Endodermal cell (in vitro differentiated cells): ENCODE measurements at places on chromosomes 3 and 15. TPM values are rescaled to one million over a fixed set of nuclear protein-coding genes. Genes with fewer than 3 reads are reported as not detected.

GRCh38 chr3:172698631-172699030 lies 12.2 kb downstream of the NCEH1 start:
- no peak for DNase-seq

- DNase-seq: no peak
Measured at GRCh38 chr15:92902737-92903593, 2.8 kb downstream of the CHD2 start.

Gene SEMA6D
- 23.6 to 37.0 TPM (median 27.9 TPM) in 3 replicates for total RNA-seq

GRCh38 chr3:120568202-120568531 lies 28.0 kb upstream of the NDUFB4 start:
- peak; percentile 66 for DNase-seq

DNA sequence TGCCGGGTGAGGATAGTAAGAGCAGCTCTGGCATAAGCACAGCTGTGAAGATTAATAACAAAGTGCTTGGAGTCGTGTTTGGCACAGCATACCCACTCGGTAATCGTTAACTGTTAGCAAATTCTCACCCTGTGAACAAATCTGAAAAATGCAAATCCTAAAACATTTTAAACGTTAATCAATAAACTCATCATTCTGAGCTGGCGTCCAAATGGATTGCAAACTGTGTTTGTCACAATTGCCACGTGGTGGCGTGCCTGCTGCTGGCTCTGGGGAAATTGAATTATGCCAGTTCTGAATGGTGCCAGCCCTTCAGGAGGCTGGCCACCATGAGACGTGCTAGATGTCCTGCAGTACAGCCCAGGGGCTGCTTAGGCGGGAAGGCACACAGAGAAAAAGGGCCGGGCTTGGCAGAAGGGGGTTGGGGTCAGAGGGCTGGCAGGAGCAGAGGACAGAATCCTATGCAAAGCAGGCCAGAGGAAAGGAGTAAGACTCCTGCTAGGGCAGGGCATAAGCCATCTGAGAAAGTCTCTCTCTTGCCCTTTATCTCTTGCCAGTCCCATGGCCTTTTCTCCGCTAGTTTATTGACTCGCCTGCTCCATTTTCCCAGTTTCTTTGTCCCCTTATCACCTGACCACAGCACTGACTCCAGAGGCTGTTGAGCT lies 22.1 kb upstream of the POLG start:
- DNase-seq: no peak

- DNase-seq: no peak
Measured at GRCh38 chr15:96088650-96089049, 241.8 kb upstream of the NR2F2 start.
